GM04503 (cell line): ENCODE measurements at places on chromosomes 1 and 21.

DNA sequence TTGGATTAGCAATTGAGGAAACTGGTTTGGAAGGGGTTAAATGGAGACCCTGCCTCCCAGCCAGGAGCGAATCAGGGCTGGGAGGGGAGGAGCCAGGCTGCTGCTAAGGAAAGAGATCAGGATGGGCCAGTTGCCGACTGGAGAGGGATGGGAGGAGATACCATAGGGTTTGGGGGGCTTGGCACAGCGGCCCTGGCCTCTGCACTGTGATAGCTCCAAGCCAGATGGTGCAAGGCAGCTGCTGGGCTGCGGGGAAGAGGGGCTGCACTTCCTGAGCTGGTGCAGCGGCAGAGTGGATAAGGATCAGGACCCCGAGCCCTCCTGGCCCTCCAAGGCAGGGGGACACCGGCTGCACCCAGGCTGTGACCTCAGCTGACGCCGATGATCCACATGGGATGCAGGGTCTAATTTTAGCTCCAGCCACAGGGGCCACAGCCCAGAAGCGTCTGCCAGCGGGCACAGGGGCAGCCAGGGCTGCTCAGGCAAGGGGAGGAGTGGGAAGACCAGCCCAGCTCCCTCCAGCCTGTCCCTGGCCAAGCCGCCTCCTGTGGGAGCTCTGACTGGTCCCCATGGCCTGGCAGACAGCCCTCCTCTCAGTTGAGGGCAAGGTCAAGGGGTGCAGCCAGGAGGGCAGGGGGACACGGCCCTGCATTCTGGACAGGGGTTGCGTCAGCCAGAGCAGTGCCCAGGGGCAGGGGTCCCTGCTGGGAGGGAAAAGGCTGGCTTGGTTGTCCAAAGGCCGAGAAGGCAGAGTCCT, at the start of gene EXTL1:
Gene EXTL1 (plus strand): TSS at position 129 of the 757 bp plus-strand sequence. CDS start 872 bp downstream, outside the sequence.
- DNase-seq: no peak

- DNase-seq: no peak
These were observed 331.5 kb upstream of the AJAP1 start for GRCh38 chr1:4322881-4323280.

DNA sequence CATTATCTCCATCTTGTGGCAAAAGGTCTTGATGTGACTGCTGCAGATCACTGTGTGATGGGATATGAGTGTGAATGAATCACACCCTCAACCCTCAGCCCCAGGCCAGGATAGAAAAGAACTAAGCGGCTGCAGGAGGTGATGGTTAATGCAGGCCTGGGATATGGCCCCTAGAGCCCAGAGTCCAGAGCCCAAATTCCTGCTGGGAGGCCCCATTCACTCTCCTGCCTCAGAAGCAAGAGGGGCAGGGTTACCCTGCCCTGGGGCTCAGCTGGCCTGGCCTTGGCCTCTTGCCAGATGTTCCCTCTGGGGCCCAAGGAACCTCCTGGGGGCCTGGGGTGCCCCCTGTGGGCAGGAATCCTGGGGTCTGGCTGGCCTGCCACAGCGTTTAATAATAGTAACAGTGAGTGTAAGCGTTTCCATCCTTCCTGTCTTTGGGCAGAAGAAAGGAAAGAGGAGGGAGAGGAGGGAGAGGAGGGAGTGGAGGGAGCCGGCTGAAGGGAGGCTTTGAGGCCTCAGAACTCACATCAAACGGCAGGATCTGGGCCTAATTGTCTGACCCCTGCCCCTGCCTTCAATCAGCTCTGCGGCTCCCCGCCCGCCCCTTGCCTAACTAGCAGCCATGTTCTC, 26.2 kb downstream of the DMAP1 start:
- DNase-seq: no peak

DNA sequence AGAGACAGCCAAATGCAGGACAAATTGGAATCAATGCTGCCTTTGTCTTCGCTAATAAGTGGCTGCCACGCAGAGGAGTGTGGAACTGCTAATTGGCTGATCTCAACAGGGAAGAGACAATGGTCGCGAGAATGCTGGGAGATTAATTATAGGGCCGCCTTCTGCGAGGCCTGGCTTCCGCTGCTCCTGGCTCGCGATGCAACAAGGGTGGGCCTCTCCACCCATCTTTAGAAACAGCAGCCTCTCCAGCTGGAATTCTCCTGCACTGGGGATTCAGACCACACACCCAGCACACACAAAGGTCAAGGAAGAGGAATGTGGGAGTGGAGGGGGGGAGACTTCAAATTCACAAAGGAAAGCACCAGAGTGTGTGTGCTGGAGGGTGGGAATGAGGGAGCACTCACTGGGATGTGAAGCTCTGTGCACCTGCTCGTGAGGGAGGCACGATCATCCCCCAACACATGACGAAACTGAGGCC, 200.7 kb upstream of the GRIK3 start:
- no peak for DNase-seq

GRCh38 chr1:62689524-62689923, 1.3 kb upstream of the DOCK7 start:
- DNase-seq: no peak

DNA sequence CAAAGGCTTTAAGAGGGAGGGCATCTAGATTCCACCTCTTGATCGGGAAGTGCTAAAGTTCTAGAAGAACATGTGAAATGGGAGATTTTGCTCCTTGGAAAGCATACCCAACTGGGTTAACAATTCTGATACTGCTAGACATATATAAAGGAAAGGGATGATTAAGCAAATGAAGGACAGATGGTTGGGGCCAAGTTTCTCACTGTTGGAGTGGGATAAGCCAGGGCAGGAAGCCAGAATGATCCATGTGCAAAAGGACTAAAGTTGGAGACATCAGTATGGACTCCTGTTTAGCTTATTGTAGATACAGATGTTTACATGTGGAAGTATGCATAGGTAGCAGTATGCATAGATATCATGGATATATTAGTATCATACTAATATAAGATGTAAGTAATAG, 16.8 kb downstream of the PLA2G5 start:
- no peak for DNase-seq
